ENCODE measurements at places on chromosomes 1 and 21. TPM values are rescaled to one million over a fixed set of nuclear protein-coding genes. Genes with fewer than 3 reads are reported as not detected.

DNA sequence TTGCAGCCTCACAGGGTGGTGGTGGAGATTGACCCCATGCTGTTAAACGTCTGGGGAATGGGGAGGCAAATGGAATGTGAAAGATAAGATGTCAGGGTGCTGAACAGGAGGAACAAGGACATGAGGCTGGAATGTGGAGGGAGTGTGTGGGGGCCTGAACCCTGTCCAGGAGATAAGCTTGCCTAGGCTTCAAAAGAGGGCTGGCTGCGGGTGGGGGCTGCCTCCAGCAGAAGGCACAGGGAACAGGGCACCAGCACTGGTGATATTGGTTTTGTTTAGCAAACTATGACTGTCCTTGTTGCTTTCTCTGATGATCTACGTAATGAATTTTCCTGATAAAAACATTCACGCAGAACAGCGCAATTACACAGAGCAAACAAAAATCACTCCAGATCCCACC, 52.4 kb upstream of the LRP8 start:
- DNase-seq: peak; percentile 6

Gene ZNF593OS
- total RNA-seq: 0.45 TPM

Gene OR2T33
- not detected for total RNA-seq

DNA sequence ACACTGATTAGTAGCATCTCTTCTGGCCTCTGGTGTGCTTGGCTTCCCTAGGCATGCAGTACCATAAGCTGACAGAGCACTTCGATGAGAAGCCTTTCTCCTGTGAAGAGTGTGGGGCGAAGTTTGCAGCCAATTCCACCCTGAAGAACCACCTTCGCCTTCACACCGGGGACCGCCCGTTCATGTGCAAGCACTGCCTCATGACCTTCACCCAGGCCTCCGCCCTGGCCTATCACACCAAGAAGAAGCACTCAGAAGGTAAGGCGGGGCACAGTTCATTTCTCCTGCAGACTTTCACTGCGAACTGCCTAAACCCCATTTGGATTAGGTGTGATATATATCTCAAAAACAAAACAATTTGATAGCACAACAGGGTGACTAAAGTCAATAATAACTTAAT, 50.4 kb upstream of the EPHA8 start:
- DNase-seq: no peak

DNA sequence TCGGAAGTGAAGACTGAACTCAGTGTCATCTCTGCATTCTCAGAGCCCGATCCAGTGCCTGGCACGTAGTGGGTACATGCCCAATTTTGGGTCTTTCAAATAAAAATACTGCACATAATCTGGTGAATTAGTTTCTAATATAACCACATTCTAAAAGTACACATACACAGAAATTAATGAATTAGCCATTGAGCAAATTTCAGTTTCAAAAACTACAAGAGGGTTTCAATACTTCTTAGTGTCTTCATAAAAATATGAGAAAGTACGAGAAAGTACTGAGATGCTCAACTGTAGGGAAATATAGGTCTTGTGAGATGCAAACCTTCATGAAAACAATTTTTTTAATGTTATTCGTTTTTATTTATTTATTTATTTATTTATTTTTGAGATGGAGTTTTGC, 86.9 kb downstream of the SMYD2 start:
- no peak for DNase-seq

Gene COL9A2
- 0.23 TPM for total RNA-seq

DNA sequence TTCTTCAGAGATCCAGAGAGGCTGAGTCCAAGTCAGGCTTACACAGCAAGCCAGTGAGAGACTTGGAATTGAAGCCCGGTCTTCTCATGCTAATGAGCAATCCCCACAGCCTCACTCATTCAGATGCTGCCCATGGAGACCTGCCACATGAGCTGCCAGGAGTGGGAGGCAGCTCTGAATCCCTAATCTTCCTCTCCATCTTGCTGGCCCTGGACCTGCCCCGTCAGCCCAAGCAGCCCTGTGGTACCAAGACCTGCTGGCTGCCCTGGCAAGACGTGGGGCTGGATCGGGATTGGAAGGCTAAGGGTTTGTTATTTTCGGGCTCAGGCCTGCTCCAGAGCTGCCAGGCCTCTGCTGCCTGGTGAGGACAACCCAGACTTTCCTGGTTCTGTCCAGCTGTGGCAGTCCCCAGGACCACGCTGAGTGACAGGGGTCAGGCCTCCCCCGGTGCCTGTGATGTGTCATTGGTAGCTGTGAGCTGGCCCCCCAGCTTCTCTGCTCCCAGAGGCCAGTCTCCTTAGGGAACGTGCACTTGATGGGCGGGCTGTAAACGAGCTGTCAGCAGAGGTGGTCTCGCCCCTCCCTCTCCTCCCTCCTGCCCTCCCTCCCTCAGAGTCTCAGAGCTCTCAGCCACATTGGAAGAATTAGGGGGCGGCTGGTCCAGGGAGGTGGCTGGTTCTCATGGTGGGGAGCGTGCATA, 135.0 kb downstream of the FOXD2 start:
- no peak for DNase-seq

DNA sequence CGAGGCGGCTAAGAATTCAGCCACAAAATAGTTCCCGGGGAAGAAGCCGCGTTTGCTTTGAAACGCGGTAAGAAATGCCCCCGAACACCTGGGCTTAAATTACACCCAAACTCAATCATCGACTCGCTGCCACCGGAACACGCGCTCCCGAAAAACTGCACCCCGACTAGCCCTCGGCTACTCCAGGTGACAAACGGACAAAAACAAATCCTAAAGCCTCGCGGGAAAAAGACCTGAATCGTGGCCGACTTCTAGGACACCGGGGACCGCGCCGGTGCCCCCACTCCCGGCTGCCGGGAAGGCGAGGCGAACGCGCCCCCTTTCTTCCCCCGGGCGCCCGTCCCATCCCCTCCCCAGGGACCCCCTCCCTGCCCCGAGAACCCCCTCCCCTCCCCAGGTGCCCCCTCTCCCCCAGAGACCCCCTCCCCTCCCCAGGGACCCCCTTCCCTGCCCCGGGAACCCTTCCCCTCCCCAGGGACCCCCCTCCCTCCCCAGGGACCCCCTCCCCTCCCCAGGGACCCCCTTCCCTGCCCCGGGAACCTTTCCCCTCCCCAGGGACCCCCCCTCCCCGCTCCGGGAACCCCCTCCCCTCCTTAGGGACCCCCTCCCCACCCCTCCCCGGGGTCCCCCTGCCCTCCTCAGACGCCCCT, 628 bp downstream of the C1orf159 start:
- peak; percentile 17 for DNase-seq

DNA sequence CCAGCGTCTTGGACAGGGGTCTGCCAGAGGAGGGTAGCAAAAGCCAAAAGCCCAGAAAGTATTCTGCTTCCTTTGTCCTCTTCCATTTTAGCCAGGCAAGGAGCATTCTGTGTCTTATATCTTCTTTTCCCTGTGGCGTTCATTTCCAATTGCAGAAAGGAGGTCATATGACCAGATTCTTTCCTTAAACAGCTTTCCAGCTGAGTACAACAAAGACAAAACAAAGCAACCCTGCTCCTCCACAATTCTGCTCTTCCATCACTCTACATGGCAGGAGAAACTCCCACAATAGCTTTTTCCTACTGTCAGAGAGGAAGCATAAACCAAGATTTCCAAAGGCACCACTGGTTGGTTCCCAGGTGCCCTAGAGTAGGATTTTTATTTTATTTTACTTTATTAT, 19.7 kb downstream of the ENSA start:
- DNase-seq: no peak

DNA sequence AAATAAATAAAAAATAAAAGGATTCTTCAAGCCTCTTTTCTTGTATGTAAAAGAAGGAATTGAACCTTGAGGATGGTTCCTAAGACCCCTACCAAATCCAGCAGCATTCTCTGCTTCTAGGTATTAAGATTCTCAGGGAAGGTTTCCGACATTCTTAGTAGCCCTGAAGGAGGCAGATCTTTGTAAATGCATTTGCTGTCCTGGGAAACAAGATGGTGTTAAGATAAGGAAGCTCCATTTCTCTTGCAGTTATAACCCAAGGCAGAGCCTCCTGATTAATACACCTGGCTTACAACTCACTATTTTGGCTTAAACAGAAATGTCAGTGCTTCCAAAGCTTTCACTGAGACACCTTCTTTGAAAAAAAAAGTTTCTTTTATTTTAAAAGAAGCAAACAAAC, 393.8 kb downstream of the DISC1 start:
- DNase-seq: no peak

- DNase-seq: peak; percentile 30
Observed at GRCh38 chr1:15684042-15684461, at the start of gene PLEKHM2. PLEKHM2 (plus strand) TSS chr1:15684320; CDS start chr1:15684559, 239 bp downstream.

DNA sequence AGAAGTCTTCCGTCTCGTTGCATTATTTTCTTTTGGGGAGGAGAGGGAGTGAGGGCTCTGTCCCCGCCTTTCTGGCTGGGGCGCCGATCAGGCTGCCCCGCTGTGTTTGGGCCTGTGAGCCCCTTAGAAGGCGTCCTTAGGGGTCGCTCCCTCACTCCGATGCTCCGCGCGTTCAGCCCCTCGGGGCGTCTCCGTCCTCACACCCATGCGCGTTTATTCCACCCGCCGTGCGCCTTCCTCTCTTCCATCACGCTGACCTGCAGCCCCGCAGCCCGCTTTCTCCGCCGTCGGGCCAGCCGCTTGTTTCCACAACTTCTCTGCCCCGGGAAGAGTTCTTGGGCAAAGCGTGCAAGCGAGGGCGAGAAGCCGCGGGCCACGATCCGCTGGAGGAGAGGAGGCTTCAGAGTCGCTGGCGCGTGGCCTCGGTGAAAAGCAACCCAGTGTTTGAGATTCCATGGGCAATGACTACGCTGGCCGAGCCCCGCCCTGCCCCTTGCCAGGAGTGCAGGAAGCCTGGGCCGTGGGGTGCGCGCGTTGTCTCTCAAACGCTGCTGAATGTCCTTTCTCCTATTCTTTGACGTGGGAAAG, 27.7 kb downstream of the TRIM11 start:
- DNase-seq: no peak

Gene PFDN2
- 80.0 TPM for total RNA-seq

GRCh38 chr1:175873290-175873935, 130.0 kb upstream of the TNR start:
- DNase-seq: no peak

Gene CDC42BPA
- 38.3 TPM for total RNA-seq

Gene URB2
- 21.4 TPM for total RNA-seq

GRCh38 chr1:207993477-207994445, 82.8 kb upstream of the CD34 start:
- no peak for DNase-seq

Gene IGFN1
- not detected for total RNA-seq

Gene SH2D5
- total RNA-seq: 2.8 TPM

Gene INAVA
- total RNA-seq: 123 TPM

Gene LMNA
- total RNA-seq: 112 TPM

DNA sequence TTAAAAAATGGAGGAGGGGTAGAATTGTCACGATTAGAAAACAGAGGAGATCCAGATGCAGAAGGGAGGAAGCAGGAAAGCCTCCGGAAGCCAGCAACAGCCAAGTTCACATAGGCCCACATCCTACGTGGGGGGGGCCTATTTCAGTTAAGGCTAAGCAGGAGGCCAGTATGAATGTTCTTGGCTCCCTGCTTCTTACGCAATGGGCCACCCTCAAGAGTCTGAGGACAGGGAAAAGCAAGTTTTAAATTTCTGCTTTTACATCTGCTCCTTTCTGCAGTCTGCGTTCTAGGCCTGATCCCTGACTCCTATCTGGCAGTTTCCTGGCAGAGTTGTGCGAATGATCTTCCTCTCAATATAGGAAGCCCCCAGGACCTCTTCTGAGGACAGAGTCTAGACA, 30.6 kb downstream of the RABIF start:
- DNase-seq: no peak

Gene EDN2
- not detected for total RNA-seq

GRCh38 chr1:172308577-172308976, 111.9 kb upstream of the C1orf105 start:
- no peak for DNase-seq

GRCh38 chr1:207316141-207316540, 5.3 kb upstream of the CD55 start:
- DNase-seq: peak; percentile 67

DNA sequence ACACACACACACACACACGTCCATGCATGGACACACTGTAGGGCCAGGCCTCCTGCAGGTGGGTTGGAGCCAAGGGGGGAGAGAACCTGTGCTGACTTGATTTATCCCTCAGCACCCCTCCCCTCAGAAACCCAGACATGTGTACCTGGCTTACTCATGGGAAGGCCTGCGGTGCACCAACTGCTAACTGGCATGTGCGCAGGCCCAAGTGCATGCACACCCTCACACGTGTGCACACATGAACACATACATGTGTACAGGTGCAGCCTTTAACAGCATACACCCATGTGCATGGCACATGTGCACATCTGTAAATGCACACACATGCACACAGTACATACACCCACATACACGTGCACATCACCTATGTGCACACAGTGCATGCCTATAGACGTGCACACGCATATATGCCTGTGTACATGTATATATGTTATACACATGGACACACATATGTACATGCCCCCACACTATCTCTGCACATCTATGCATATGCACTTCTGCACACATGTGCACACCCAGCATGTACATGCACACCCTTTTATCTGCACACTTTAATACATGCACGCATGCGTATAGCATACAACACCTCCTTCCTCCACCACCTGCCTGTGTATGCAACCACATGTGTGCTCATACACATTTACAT, 67.5 kb downstream of the TRIM11 start:
- no peak for DNase-seq

DNA sequence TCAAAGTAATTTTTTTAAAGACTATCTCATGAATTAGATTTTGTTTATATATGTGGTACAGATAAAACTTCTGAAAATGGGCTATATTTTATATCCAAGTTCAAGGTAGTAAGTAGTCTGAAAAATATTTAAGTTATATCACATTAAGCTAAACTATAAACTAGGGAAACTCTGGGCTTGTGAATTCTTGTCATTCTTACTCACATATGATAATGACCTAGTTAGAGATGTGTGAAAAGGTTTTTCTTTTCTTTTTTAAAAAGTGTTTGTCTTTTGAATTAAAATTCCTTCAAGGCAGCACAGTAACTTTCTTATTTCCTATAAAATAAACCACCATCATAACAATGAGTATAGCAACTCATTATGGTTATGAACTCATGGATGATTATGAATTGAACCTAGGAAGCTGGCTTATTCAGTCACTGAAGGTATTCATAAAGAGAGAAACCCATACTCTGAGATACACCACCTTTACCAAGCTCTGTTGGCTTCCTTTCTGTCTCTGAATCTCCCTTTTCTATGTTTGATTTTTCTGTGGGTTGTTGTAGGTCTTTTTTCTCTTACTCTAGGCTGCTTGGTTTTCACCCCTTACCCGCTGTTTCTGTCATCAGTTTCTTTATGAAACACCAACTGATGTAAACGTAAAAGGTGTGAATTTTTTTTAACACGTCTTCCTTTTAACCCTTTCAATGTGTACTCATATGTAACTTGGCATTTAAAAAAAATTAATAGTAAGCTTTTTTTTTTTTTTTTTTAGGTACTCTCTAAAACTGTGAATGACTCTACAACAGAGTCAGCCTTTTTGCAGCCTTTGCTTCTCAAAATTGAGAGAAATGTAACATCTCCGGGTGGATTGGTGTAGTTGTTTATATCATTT, 25.2 kb downstream of the IL12RB2 start:
- no peak for DNase-seq

GRCh38 chr21:40052276-40052675, 185.0 kb downstream of the PCP4 start:
- no peak for DNase-seq
